ENCODE measurements at places on chromosomes 2 and 18.

DNA sequence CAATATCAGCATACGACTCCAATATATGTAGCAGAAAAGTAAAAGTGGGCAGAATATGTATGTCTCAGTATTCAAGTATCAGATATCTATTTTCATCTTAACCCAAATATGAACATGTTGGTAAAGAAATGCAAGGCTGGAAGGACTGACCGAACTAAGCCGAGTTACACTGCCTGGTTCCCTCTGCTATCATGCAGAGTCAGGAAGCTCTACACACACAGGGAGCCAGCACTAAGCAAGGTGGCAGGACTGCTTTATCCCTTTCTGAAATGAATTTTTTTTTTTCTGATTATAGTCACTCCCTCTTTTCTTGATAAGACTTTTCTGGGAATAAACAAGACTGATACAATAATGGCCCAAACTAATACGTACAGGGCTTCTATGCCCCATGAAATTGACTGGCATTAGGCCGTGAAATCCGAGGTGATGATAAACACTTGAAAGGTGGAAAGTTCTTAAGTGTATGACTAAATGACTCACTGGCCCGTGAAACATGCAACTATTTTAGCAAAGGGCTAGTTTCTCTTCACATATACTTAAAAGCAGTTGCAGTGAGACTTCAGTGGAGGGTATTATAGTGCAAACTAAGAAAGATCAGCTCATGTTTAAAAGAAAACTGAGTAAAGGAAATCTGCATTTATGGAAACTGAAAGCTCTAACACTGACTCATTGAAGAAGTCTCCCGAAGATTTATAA is 14.9 kb downstream of the DPP4 start:
- peak; percentile 10 for DNase-seq

DNA sequence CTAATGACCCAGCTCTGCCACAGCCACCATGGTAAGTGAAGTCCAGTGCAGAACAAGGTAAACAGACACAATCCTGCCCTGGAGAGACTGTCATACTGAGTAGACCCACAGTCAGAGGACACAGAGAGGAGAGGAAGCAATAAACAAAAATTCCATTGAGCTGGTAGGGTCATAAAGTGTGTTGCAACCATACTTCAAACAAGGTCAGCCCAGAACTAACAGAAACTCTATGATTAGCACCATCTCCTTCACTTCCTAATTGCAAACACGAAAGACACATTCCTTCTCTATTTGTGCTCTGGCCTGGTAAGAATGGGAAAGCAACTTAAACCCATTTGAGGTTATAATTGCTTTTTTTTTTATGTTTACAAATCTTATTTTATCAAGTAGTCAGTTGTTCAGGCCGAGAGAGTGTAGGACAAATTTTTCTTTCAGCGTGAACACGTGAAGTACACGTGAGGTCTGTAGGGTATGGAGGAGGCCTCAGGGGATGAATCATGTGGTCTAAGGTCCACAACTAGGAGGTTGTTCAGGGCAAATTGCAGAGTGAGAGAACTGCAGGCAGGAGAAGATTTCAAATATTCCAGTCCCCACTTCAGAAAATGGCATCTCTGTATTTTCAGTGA is 71.4 kb upstream of the GLS start:
- no peak for DNase-seq

DNA sequence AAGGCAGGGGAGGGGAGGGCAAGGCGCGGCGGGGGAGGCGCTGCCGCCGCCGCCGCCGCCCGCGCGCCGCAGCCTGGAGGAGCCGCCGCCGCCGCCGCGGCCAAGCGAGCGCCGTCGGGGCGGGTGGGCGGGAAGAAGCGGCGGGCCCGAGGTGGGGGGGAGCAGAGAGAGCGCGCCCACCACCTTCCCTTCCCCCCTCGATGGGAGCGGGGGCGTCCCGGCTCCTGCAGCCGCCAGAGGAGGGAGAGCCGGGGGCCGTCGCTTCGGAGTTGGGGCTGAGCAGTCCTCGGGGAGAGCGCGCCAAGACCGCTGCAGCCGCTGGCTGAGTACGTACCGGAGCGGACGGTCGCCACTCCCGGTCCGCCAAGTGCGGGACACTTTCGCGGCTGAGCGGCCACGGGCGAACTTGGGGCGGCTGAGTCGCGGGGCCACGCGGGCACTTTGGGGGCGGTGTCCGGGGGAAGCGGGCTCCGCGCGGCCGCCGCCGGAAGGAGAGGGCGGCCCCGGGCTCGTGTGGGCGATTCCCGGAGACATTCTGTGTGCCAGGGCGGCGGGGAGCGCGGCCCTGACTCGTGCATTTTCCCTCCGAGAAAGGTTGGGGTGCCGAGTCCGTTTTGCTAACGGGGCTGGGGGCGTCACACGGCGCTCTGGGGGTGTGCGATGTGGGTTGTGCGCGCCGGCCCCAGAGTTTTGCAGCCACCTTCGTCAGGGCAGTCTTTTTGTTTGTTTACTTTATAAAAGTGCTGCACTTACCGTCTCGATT is at the start of gene NAB1:
TSS of gene NAB1 (plus strand) at position 49 of the 763 bp plus-strand sequence. CDS start 10,094 bp downstream, outside the sequence.
- DNase-seq: no peak

GRCh38 chr2:24328010-24328409 is 32.3 kb downstream of the ITSN2 start:
- DNase-seq: no peak

DNA sequence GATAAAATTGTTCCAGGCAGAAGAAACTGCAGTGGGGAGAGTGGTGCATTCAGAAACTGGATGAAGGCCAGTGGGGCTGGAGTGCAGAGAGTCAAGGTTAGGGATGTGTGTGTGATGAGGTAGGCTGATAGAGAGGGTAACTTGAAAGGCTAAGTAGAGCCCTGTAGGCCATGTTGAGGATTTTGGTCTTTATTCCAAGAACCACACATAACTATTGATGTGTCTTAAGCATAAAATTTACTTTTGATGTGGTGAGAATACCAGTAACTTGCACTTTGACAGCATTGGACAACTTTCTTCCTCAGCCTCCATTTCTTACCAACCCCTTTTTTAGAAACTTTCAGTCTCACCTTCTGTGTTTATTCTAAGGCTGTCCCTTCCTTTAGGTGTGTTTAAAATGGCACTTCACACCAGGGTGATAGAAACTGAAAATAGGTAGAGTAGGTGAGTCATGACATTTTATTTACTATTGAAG is 22.6 kb downstream of the MTX2 start:
- DNase-seq: no peak

DNA sequence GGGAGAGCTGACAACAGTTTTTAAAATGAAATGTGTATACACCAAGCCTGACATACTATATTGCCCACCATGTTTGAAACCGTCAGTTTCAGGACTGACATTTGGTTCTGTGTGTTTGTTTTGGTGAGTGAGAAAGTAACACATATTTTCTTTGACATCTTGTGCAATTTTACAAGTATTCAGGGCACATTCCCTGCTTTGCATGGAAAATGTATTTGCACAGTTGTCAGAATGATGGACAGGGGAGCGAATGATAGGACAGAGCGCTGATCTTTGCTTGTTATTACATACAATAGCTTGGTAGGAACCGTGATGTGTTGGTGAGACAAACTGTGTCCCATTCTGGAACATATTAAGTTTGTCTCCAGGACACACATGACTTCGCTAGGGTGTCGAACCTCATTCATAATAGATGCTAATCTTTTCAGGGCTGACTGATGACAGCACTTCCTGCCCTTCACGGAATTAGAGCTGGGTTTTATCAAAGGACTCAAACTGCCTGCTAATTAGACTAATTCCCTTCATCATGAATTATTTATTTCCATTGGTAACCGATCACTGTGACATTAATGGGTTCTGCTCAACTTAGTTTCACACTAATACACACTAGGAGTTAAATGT is 158.5 kb downstream of the CDCA7 start:
- no peak for DNase-seq

DNA sequence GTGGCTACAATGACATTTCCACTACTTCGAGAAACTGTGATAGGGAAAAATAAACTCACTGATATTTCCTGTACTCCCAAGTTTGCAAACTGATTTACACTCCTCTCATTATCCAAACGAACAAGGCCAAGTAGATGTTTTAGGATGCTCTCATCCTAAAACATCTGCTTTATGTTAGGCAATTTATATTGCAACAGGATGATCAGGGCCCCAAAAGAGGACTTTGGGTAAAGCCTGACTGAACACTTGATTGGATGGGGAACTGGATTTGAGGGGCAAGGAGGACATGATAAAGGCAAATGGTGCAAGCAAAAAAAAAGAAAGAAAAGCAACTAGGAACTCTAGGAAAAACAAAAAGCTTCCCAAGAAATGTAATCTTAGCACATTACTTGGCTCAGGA is 2.1 kb upstream of the HES6 start:
- DNase-seq: no peak

DNA sequence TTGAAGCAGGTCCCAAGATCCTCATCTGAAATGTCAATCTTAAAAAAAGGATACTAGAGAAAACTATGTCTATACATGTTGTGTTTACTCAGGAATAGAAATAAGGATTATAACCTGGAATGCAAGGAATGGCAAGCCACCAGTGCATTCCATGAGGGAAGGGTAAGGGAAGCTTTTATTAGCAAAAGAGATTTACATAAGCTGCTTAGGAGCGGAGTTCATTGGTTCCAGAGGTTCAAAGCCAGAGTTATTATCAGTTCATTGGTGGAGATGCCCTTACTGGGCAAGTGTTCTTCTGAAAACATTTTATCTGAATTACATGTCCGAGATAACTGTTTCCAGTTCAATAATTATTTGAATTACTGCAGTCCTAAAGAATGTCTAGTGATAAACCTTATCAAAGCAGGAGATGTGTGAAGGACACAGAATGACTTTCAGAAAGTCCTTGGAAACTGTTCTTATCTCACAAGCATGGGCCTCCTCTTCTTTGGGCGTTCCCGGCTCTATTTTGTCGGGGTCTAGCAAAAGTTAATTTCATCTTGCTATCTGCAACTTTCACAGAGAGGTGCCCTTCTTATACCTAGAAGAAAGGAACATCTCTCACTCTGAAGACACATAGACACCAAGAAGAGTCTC is 23.5 kb downstream of the COMMD1 start:
- DNase-seq: no peak

DNA sequence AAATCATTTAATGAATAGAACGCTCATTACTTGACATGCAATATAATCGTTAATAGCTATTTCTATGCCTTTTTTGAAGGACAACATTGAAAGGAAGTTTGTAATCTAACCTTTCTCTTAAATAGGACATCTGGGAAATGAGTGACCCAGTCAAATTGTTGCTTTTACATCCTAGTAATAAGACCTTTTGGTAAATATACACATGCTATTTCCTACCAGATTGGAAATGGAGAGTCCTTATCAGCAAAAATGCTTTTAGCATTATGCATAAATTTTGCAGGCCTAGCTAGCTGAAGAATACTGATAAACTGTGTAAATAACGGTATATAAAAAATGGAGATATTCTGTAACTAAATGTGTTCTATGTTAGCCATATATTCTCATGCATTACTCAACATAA is 567.3 kb upstream of the DSEL start:
- DNase-seq: no peak

- no peak for DNase-seq
Measured at GRCh38 chr2:159550231-159550630, 66.1 kb downstream of the BAZ2B start.

DNA sequence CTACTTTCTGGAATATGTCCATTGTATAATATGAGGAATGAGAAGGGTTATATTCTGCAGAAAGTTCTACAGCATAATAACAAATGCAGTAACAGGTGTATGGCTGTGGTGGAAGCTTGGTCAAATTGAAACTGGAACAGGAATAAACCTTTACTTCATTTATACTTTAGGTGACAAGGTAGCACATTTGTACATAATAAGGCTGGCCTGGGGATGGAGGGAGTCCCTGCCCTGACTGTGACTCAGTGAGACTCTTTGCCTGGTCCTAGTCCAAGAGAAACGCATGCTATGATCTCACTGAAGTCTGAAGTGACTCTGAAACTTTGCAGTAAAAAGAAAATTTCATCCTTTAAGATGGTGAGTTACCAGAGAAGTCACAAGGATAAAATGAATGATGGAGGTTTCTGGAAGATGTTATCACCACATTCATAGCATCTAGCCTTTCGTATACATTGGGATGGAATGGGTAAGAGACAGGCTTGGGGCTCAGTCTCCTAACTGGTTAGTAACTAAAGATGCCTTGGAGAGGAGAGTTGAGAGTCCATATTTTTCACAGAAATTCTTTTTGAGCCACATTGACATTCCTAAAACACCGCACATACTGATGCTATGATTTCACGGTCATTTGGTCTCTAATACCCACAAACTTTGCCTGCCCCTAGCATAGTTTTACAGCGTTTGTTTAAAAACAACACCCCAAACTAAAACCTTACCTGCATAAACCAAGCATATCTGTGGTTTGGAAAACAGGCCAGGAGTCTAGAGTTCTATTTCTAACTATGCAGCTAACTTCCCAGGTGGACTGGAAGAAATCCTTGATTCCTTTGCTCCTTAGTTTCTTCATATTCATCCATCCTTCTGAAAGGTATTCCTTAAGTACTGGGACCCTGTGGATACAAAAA is 42.4 kb upstream of the NABP1 start:
- DNase-seq: peak; percentile 94

- DNase-seq: no peak
Measured at GRCh38 chr2:131413785-131414184, 49.8 kb upstream of the RAB6D start.

- DNase-seq: no peak
Measured at GRCh38 chr2:27814758-27815157, 43.2 kb downstream of the MRPL33 start.

DNA sequence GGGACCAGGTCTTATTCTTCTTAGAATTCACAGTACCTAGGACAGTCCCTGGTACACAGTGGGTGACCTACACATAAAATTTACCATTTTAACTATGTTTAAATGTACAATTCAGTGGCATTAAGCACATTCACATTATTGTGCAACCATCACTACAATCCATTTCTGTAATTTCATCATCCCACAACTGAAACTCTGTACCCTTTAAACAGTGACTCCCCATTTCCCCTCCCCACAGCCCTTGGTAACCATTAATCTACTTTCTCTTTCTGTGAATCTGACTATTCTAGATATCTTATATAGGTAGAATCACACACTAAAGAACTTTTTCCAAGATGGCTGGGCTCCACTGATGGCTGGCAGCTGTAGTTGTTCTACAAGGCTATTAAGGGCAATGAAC is 41.6 kb downstream of the GFPT1 start:
- DNase-seq: no peak

- peak; percentile 48 for DNase-seq
Measured at GRCh38 chr2:67169417-67170140, 227.6 kb upstream of the ETAA1 start.

- DNase-seq: no peak
Measured at GRCh38 chr2:11777066-11777782, 30.8 kb downstream of the LPIN1 start.

DNA sequence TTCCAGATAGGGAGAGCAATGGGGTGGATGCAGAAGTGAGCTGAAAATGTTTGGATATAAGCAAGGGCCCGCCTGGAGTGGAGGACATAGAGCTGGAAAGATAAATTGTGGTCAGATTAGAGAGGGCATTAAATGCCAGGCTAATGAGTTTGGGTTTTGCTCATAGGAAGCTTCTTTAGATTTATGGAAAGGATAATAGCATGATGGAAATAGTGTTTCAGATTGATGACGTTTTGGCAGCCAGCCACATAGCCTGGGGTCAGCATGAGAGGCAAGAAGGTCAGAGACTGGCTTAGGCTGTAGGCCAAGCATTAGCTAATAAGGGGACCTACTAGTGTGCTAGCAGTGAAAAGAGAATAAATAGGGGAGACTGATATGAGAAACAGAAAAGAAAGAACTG is 321.6 kb downstream of the STK39 start:
- DNase-seq: no peak

Measured in ELR (cell line).